ENCODE measurements at places on chromosomes 6 and 20. TPM values are rescaled to one million over a fixed set of nuclear protein-coding genes. Genes with fewer than 3 reads are reported as not detected.
A peak's percentile ranks its signal among the peaks of the same experiment; 100 is the strongest.

DNA sequence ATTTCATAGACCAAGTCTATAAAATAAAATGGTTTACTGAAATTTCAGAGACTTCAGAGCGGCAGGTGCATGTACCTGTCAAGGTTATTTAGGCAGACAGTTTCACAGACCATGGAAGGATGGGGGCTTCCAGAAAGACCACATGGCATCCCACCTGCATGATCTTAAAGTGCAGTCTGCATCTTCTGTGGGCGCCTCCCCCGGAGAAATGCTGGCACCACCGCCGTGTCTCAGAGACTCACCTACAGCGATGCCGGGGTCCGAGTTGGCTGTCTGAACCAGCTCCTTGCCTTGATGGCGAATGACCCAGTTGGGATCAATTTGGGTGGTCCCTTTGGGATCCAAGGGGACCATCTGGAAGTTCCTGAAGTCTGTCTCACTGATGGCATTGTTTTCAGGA lies 30.6 kb downstream of the THBS2 start:
- H3K27me3 ChIP-seq = peaks cover 5% of the 10 kb centered on the region
- H3K36me3 ChIP-seq = no peaks in the 10 kb centered on the region
- no peak overlapping the region for H3K27ac ChIP-seq
- H3K4me1 ChIP-seq = no peaks in the 10 kb centered on the region
- no peak overlapping the region for H3K4me3 ChIP-seq

DNA sequence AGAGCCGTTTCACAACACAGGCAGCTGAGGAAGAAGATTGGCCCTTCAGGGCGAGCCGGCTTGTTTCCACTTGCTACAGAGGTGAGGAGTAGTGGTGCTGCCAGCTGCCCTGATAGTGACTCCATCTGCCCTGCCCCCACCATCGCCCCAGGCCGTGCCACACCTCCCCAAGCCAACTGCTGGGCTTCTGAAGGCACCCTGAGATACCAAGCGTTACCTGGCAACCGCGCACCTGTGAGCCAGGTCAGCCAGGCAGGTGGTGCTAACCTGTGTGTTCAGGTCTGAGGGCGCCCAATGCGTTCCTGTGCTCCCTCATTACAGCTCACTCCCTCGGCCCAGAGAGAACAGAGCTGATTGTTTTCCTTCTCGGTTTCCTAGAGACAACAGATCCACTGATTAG lies 299.1 kb upstream of the ID4 start:
- no peaks in the 10 kb centered on the region for H3K4me1 ChIP-seq
- H3K27ac ChIP-seq = no peak overlapping the region
- no peak overlapping the region for H3K4me3 ChIP-seq
- DNase-seq = no peak
- H3K36me3 ChIP-seq = no peaks in the 10 kb centered on the region
- H3K27me3 ChIP-seq = no peaks in the 10 kb centered on the region

The ID4 gene
- not detected for total RNA-seq

- no peak overlapping the region for H3K4me3 ChIP-seq
- peaks cover 40% of the 10 kb centered on the region for H3K27me3 ChIP-seq
- H3K36me3 ChIP-seq = no peaks in the 10 kb centered on the region
- no peak overlapping the region for H3K27ac ChIP-seq
- no peak for DNase-seq
- H3K4me1 ChIP-seq = no peaks in the 10 kb centered on the region
Observed at GRCh38 chr20:4603724-4604123, 118.0 kb upstream of the PRND start.

GRCh38 chr6:65707126-65707826 lies at the start of gene EYS:
Gene EYS, minus strand, starts transcription at chr6:65707226. Its CDS starts 211,816 bp downstream, at chr6:65495410.
- no peaks in the 10 kb centered on the region for H3K27me3 ChIP-seq
- no peak within 1 kb of the TSS for H3K4me3 ChIP-seq
- no peak within 1 kb of the TSS for H3K27ac ChIP-seq
- no peaks in the 10 kb centered on the region for H3K36me3 ChIP-seq
- no peak for DNase-seq
- H3K4me1 ChIP-seq = peaks cover 2% of the 10 kb centered on the region

The NKAIN2 gene
- total RNA-seq = not detected

DNA sequence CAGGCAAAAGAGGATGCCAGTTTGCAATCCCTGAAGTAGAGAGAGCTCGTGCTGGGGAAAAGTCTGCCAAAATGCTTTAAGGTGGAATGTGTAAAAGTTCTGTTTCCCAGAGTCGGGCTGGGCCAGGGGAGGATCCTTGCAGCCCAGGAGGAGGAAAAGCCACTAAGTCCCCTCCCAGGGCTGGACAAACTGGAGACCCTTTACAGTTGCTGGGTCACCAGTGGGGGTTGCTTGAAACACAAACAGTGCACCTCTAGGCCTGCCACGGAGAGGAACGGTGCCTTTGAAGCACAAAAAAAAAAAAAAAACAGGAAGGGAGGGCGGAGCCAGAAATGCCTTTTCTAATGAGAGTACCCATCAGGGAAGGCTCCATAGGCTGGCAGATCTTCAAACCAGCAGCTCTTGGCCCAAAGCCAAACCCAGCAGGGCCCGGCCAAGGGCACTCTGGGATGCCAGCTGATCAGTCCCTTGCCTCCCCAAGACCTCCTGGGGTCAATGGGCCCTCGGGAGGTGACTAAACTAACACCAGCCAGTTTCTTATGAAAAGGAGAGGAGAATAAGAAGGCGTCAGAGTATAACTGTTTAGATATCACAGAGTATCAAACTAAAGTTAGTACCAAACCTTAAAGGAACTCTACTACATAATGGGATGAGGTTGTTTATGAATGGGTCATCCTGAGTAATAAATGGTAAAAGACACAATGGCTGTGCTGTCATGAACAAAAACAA lies 23.7 kb downstream of the HLA-A start:
- no peaks in the 10 kb centered on the region for H3K36me3 ChIP-seq
- peak overlapping the region; percentile 95 for H3K27ac ChIP-seq
- H3K4me1 ChIP-seq = peaks cover 42% of the 10 kb centered on the region
- DNase-seq = peak; percentile 43
- H3K4me3 ChIP-seq = peak overlapping the region; percentile 77
- H3K27me3 ChIP-seq = no peaks in the 10 kb centered on the region

GRCh38 chr20:44211177-44212039 lies 837 bp upstream of the OSER1 start:
- no peak for DNase-seq
- peaks cover 78% of the 10 kb centered on the region for H3K4me1 ChIP-seq
- H3K4me3 ChIP-seq = peak overlapping the region; percentile 94
